Chondrocyte (in vitro differentiated cells): ENCODE measurements at places on chromosomes 1 and 21.

- no peaks in the 10 kb centered on the region for H3K36me3 ChIP-seq
- no peak overlapping the region for H3K27ac ChIP-seq
- no peaks in the 10 kb centered on the region for H3K27me3 ChIP-seq
- H3K4me1 ChIP-seq = peaks cover 53% of the 10 kb centered on the region
- H3K4me3 ChIP-seq = no peak overlapping the region
- DNase-seq = no peak
Observed at GRCh38 chr1:205287767-205288559, 33.6 kb downstream of the NUAK2 start.

GRCh38 chr1:155072531-155073289 lies 5.9 kb upstream of the EFNA3 start:
- H3K27me3 ChIP-seq = no peaks in the 10 kb centered on the region
- H3K27ac ChIP-seq = no peak overlapping the region
- peaks cover 9% of the 10 kb centered on the region for H3K4me1 ChIP-seq

- H3K4me3 ChIP-seq = no peak overlapping the region
- no peaks in the 10 kb centered on the region for H3K27me3 ChIP-seq
- H3K4me1 ChIP-seq = peaks cover 3% of the 10 kb centered on the region
- H3K27ac ChIP-seq = no peak overlapping the region
- no peaks in the 10 kb centered on the region for H3K36me3 ChIP-seq
- DNase-seq = no peak
Observed at GRCh38 chr1:107689159-107689558, 275.8 kb downstream of the VAV3 start.

DNA sequence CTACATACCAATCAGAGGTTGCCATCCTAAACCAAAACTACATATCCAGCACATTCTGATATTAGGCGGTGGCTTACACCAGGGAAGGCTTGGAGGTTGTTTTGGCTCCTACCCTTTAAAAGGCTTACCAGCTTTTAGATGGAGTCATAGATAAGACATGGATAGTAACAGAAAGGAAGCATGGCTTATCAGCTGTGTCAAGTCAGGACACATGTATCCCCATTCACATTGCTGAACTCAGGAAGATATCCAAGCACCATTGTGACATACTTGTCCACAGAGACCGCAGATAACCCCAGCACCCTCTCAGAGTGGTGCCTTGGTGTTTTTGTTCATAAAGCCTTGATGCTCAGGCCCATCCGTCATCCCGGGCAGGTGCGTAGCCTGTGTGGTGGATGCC lies 39.7 kb downstream of the ADARB1 start:
- H3K4me3 ChIP-seq = no peak overlapping the region
- peaks cover 9% of the 10 kb centered on the region for H3K36me3 ChIP-seq
- H3K27ac ChIP-seq = no peak overlapping the region

DNA sequence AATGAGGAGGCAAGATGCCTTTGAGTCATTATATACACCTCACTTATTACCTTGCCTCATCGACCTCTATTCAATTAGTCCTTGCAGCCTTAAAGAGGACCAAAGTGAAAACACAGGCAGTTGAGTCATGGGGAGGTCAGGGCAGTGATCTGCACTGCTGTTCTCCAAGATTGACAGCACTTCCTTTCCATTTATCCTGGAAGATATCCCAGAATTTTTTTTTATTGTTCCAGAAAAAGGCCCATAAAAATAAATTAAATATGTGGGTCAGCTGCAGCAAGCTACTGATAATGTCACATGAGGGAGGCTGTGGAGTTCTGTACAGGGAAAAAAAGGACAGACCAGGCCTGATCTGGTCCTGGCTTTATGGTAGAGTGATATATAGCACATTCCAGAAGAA lies 33.2 kb upstream of the CDC42BPA start:
- peak overlapping the region; percentile 85 for H3K27ac ChIP-seq
- no peaks in the 10 kb centered on the region for H3K27me3 ChIP-seq
- peaks cover 41% of the 10 kb centered on the region for H3K4me1 ChIP-seq
- H3K4me3 ChIP-seq = no peak overlapping the region
- DNase-seq = no peak
- no peaks in the 10 kb centered on the region for H3K36me3 ChIP-seq
